ENCODE measurements at places on chromosomes 4 and X. TPM values are rescaled to one million over a fixed set of nuclear protein-coding genes. Genes with fewer than 3 reads are reported as not detected.

The TCEANC gene
- polyA plus RNA-seq: 2.5 TPM

The ENOX2 gene
- polyA plus RNA-seq: 4.7 TPM

The CSAG2 gene
- not detected for polyA plus RNA-seq

The FGFRL1 gene
- polyA plus RNA-seq: 9.8 TPM

The IKBKG gene
- polyA plus RNA-seq: 22.8 TPM

The PDZD4 gene
- polyA plus RNA-seq: 0.79 TPM

The TLR6 gene
- 0.13 TPM for polyA plus RNA-seq

The ATXN3L gene
- polyA plus RNA-seq: not detected

The DDX53 gene
- polyA plus RNA-seq: not detected

The MAOA gene
- 12.3 TPM for polyA plus RNA-seq

The ANOS1 gene
- polyA plus RNA-seq: 0.55 TPM
